HT-29 (cell line): ENCODE measurements at places on chromosomes 6 and 20.

GRCh38 chr20:38139977-38140753 lies 24.9 kb downstream of the TGM2 start:
- DNase-seq = no peak

DNA sequence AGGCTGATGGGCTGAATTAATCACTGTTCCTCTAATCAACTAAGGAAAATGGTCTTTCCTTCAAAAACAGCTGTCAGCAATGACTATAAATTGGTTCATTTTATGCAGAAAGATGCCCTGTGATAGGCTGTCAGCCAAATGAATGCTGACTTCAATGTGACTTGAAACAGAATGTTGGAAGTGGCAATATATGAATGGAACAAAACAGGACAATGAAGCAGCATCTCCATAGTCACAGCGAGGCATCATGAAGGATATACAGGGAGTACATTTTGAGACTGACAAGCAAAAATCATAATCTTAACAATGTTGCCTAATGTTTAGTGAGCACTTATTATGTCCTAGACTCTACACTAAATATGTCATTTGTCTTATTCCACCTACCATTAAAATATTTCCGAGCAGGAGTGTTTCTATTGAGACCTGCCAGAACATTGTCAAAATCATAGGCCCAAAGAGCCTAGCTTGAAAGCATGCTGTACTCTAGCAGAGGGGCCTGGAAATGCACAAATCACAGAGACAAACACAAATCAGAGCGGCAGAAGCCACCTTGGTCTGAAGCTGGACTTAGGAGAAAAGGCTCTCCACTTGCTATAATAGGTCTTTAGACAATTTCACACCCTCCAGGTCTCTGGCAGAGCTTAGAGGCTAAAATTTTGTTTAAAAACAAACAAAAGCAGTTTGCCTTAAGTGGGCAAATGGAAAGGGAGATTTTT lies 63.3 kb downstream of the FAM50B start:
- DNase-seq = peak; percentile 35

DNA sequence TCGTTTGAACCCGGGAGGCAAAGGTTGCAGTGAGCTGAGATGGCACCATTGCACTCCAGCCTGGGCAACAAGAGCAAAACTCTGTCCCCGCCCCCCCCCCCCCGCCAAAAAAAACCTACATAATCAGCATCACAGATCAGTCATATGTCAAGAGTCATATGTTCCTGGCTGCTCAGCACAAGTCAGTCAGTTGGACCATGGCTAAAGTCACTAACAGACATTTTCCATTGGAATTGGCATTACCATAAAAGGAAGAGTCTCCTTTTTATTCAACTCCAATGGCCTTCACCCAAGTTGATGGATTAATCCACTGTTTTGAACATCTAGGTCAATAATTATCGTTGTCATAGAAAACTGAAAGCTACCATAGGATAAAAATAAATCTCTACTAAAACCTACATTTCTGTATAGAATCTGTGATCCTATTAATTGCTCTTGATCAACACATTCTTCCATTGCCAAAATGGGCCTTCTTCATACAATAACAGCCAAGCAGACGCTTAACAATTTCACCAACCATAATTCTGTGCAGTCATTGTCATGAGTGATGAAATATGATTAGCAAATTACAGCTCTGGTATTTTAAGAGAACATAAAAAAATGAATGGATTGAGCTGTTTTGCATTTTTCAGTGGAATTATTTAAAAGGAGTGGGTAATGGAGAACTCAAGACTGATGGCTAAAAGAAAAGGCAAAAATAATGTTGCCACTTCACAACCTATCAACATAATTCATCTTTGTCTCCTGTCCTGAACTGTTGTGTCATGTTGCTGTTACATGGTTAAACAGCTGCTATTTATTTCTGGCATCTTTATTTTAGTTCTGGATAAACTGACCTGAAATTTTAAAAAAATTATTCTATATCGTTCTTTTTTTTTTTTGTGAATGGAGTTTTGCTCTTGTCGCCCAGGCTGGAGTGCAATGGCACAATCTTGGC lies 555.5 kb upstream of the JARID2 start:
- DNase-seq = no peak

DNA sequence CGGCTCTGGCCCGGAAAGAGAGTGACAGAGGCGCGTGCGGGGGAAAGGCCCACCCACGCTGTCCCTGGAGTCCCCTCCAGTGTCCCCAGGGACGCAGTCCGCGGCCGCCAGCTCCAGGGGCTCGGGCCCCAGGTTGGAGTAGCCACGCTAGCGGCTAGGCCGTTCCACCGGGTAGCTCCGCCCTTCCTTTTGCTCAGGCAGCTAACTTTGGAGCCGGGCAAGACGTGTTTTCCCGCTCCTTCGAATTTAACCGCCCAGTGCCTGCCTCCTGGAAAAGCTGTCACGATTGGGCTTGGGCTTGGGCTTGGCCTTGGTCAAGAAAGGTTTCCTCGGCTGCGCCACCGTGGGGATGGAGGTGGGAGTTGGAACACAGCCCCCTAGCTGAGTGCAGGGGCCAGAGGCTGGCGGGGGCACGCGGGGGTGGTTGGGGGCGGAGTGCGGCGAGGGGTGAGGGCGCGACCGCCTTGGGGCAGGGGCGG lies 4.7 kb downstream of the LINC00237 start:
- DNase-seq = no peak

DNA sequence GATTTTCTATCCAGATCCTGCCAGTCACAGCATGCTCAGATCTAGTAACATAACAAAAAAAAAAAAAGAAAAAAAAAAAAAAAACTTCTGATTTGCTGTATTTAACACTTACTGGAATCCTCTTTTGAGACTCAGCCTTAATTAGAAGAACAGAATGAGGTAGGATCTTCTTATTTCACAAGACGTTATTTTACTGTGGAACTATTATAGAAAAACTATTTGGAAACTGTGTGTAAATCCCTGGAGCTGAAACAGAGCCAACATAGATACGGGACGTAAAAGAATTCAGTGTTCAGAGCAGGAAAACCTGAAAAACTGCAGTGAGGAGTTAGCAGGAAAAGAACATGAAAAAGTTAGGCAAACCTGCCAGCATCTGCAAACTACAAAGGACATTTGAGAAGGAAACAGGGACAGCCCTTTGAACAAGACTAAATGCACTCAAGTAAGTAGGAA lies 3.4 kb upstream of the ZNF217 start:
- DNase-seq = peak; percentile 75

- DNase-seq = no peak
These were observed 6.0 kb downstream of the CST7 start for GRCh38 chr20:24955045-24955444.

DNA sequence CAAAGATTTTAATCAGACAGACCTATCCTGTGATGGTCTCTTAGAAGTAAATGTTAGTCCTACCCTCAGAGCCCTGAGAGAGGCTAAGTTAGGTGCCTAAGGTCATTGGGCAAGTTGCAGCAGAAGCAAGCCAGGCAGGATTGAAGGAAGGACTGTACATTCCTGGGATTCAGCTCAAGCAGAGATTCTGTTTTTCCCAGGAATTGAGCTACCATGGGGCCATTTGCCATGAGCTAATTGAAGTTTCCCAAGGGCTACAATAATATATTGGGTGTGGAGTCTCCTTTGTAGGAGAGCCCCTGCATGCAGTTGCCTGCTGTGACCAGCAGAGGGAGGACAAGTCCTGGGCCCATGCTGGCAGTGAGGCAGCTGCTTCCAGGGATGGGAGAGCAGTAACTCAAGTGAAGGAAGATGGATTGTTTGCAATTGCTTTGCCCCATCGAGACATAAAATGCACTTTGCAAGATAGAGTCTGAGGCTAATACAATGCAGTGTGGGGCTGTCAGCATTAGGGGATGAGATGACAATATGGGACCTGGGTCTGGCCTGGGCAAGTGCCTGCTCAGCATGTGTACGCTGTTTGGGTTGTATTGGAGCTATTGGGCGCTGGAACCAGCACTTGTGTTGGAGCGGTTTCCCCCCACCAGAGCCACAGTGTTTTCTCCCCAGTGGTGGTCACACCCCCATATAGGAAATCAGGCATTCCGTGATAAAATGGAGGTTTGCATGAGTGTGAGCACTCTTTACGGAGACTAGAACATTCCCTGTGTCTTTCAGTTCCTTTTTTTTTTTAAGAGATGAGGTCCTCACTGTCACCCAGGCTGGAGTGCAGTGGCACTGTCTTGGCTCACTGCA lies 27.9 kb downstream of the DNMT3B start:
- peak; percentile 89 for DNase-seq

- DNase-seq = no peak
These were observed 66.5 kb downstream of the ELOVL5 start for GRCh38 chr6:53282234-53282633.

GRCh38 chr6:6951355-6951754 lies 156.4 kb upstream of the RREB1 start:
- DNase-seq = no peak

DNA sequence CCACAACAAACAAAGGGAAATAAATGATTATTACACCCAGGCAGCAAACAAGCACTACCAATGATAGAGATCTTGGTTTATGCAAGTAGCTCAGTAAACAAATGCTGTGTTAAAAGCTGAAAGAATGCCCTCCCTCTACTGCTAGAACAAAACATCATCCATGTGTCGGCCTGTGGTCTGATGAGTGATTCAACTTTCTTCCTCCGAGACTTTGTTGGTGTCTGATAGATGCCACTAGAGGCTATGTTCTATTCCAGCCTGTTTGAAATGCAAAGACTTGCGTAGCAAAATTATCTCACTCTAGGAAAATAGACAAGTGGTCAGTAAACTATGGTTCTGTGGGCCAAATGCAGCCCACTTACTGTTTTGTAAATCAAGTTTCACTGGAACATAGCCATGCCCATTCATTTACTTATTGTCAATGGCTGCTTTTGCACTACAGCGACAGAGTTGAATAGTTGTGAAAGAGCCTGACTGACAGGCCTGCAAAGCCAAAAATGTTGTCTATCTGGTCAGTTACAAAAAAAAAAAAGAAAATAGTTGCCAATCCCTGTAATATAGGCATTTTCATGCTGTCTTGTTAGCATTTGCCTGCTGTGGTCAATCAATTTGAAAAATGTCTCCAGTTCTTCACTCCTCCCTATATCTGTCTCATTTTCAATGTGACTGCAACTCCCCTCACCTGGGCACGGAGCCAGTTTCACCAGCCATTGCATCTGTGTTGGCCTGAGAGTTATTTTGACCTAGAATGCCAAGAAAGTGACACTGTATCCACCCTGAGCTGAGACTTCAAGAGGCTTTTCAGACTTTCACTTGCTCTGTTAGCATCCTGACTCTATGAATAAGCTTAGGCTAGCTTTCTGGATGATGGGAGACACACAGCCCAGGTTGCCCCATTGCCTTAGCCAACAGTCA lies 544.6 kb upstream of the BTBD3 start:
- no peak for DNase-seq

GRCh38 chr20:19185083-19185482 lies 27.4 kb upstream of the SLC24A3 start:
- no peak for DNase-seq

- no peak for DNase-seq
These were observed 93.6 kb downstream of the STXBP5 start for GRCh38 chr6:147297663-147298316.

GRCh38 chr6:128712898-128713297 lies 170.0 kb upstream of the LAMA2 start:
- DNase-seq = no peak

GRCh38 chr6:20481281-20481680 lies 53.0 kb upstream of the CDKAL1 start:
- no peak for DNase-seq

- DNase-seq = no peak
These were observed 147.9 kb downstream of the TFAP2B start for GRCh38 chr6:50966532-50966931.

- no peak for DNase-seq
These were observed 52.0 kb downstream of the PSMB1 start for GRCh38 chr6:170500955-170501590.

GRCh38 chr6:43990627-43991619 lies 136.3 kb downstream of the MRPL14 start:
- DNase-seq = peak; percentile 39

DNA sequence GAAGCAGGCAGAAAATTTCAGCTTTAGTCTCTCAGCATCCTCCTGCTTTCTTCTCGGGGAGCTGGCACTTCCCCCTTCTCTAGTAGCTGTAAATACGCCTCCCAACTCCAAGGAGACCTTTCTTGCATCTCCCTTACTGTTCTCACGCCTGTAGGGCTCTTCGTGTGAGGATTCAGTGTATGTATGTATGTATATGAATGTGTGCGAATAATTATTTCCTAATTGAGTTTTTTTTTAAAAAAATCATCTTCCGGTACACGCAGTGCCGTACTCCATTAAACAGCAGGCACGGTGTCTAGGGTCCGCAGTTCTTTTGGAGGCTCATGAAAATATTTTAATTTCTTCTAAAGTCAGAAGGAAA lies 85.4 kb downstream of the HFE start:
- DNase-seq = peak; percentile 71

GRCh38 chr6:99780556-99780885 lies 173.9 kb downstream of the PRDM13 start:
- no peak for DNase-seq

GRCh38 chr6:39128106-39128505 lies 13.1 kb upstream of the SAYSD1 start:
- DNase-seq = no peak

GRCh38 chr6:68087399-68088133 lies 547.5 kb upstream of the ADGRB3 start:
- no peak for DNase-seq

GRCh38 chr6:103344554-103345163 lies 1515.1 kb downstream of the HACE1 start:
- DNase-seq = no peak

GRCh38 chr20:49965781-49966305 lies 16.9 kb upstream of the SNAI1 start:
- DNase-seq = no peak

GRCh38 chr20:19660808-19661378 lies 97.2 kb upstream of the RIN2 start:
- no peak for DNase-seq

- no peak for DNase-seq
These were observed 247.2 kb downstream of the LAMA2 start for GRCh38 chr6:129130106-129130505.

- DNase-seq = no peak
These were observed 325.6 kb downstream of the THBS2 start for GRCh38 chr6:168928012-168928411.

DNA sequence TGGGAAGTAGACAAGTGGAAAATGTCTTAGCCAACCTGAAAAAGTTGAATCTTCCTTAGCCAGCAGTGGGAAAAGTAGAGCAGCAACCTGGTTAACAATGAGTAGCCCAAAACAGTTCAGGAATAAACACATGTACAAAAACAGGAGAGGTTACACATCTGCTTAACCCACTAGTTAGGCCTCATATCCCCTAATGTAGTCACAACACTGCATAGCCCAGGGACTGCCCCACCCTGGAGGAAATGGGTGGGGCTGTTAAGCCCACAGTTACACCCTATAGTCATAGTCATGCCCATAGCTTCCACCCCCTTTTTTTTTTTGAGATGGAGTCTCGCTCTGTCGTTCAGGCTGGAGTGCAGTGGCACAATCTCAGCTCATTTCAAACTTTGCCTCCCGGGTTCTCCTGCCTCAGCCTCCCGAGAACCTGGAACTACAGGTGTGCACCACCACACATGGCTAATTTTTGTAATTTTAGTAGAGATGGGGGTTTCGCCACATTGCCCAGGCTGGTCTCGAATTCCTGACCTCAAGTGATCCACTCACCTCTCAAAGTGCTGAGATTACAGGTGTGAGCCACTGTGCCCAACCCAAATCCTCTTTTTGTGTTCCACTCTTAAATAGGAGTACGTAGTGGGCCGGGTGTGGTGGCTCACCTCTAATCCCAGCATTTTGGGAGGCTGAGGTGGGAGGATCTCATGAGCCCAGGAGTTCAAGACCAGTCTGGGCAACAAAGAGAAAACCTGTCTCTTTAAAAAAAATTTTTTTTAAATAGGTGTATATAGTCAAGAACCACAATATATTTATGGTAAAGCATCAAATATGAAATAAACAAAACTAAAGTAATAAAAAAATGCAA lies 24.5 kb downstream of the ILRUN start:
- no peak for DNase-seq
